IPS DF 6.9 (cell line): ENCODE measurements at places on chromosomes 2 and 18.

DNA sequence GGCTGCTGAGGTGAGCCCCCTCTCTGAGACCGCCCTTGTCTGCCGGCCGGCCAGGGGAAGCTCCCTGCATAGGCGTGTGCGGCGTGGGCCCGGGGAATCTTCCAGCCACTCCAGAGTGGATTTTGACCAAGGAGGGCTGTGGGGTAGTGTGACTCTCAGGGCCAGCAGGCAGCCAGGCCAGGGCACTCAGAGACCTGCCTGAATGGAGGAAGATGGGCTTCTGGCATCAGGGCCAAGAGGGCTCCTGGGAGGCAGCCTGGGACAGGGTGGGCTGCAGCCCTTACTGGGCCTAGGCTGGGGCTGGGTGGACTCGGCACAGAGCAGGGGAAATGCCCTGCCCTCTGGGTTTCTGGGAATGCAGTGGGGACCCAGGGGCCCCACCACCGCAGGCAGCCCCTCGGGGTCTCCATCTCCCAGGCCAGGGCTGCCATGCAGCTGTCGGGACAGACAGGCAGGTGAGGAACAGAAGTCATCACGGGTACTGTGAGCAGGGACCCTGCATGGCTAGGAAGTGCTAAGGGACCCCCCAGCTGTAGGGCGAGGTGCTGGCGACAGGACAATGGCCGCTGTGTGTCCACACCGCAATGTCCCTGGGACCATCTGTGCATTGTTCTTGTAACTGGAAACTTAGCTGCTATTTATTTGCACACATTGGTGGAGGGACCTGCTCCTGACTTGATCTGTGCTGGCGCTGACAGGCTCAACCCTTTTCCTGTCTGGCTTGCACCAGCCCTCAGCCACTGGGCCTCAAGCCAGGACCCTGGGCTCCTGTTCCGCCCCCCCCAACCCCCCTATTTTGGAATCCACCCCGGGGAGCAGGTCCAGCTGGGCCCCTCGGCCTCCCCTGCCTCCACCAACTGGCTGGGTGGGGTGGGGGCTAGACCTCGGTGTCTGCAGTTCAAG is 4.1 kb downstream of the PDCD1 start:
- no peak overlapping the region for H3K4me3 ChIP-seq
- no peak for DNase-seq
- no peaks in the 10 kb centered on the region for H3K27me3 ChIP-seq
- H3K4me1 ChIP-seq: peaks cover 8% of the 10 kb centered on the region; the same call in 1 of the 2 replicates
- no peaks in the 10 kb centered on the region; the same call in 1 of the 2 replicates for H3K36me3 ChIP-seq
- no peak overlapping the region for H3K27ac ChIP-seq

DNA sequence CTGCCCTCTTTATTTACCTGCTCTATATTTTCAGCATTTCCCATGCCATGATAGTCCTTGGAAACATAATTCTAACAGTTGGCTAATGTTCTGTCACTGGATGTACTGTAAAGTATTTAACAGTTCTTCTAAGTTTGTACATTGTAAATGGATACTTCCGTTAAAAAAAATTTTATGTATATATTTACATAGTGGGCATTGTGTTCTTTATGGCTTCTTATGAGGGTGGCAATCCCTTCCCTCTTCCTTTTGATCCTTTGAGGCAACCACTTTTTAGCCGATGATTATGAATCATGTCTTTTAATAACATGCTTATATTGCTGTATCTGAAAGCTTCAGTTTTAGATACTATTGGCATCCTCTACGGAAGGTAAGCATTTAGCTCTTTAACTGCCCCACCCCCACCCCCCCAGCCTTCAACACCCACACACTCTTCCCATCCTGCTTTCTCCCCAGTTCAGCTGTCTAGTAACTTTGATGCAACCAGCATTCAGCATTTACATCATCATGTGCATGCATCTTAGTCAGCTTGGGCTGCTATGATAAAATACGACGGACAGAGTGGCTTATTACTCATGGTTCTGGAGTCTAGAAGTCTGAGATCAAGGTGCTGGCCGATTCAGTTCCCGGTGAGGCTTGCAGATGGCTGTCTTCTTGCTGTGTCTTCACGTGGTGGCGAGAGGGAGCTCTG is 21.0 kb upstream of the EDAR start:
- H3K4me3 ChIP-seq: no peak overlapping the region
- no peak for DNase-seq
- peaks cover 2% of the 10 kb centered on the region; the same call in 1 of the 2 replicates for H3K4me1 ChIP-seq
- no peaks in the 10 kb centered on the region for H3K27me3 ChIP-seq
- no peaks in the 10 kb centered on the region for H3K36me3 ChIP-seq

DNA sequence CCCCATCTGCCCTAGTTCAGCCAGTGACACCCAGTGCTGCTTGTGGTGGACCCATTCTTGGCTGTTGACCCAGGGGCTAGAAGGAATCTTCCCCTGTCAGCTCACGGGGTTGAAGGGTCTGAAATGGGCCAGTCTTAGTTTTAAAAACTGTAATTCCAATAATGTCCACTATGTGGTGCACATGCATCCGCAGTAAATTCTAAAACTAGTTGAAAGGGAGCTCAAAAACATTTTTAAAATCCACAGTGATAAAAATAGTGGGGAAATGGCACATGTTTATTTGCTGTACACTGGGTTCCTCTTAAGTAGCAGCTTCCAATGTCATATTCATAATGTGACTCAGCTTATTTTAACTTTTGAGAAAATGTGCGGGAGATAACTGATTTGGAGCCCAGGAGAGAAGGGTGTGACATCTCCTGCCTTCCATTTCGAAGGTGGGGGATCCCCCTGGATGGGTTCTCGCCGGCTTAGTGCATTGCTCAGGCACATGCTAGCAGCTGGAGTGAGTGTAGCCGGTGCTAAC is 32.8 kb downstream of the GRHL1 start:
- no peaks in the 10 kb centered on the region for H3K4me1 ChIP-seq
- no peaks in the 10 kb centered on the region for H3K27me3 ChIP-seq
- no peak overlapping the region for H3K27ac ChIP-seq
- no peak overlapping the region for H3K4me3 ChIP-seq

DNA sequence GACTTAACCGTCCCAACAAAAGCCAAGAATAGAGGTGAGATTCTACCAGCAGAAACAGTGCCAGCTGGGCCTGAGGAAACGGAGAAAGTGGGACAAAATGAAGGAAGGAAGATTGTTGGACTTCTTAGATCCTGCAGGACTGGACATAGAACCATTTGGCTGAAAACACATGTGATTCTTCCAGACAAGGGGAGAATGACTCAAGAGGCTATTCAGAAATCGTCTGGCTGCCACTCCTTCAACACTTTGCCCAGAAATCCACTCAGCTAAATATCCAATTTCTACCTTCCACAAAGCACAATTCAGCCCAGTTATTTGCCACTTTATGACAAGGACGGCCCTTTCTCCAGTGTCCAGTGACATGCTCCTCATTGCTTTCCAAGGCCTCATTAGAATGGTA is 61.6 kb downstream of the SNORC start:
- peaks cover 23% of the 10 kb centered on the region for H3K27me3 ChIP-seq
- no peak overlapping the region for H3K27ac ChIP-seq
- no peak overlapping the region for H3K4me3 ChIP-seq
- no peak for DNase-seq

DNA sequence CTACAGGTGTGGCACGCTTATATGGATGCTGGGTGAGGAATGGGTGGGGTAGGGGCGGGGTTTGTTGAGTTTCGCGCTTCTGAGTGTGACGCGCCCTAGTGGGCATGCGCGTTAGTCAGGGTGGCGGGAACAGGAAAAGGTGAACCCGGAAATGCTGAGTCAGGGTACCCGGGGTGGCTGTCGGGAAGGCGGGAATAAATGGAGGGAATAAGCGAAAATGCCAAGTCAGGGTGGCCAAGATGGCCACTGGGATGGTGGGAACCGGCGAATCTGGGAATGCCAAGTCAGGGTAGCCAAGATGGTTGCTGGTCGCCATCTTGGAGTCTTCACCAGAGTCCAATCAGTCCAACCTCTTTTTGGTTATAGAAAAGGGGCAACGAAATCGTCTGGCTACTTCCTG is 585.0 kb downstream of the SUCLG1 start:
- DNase-seq: no peak
- peaks cover 2% of the 10 kb centered on the region; the same call in 1 of the 2 replicates for H3K36me3 ChIP-seq
- no peak overlapping the region for H3K4me3 ChIP-seq
- no peaks in the 10 kb centered on the region for H3K27me3 ChIP-seq
- H3K27ac ChIP-seq: no peak overlapping the region
- no peaks in the 10 kb centered on the region; the same call in 1 of the 2 replicates for H3K4me1 ChIP-seq

- DNase-seq: no peak
- no peaks in the 10 kb centered on the region for H3K27me3 ChIP-seq
- no peak overlapping the region for H3K27ac ChIP-seq
- no peaks in the 10 kb centered on the region; the same call in 1 of the 2 replicates for H3K4me1 ChIP-seq
- peaks cover 12% of the 10 kb centered on the region; the same call in 1 of the 2 replicates for H3K36me3 ChIP-seq
- H3K4me3 ChIP-seq: no peak overlapping the region
These were observed 50.5 kb downstream of the ZNF516 start for GRCh38 chr18:76444446-76445105.

GRCh38 chr2:38432820-38433606 is 55.9 kb upstream of the ATL2 start:
- H3K27ac ChIP-seq: no peak overlapping the region
- no peak for DNase-seq
- no peaks in the 10 kb centered on the region for H3K27me3 ChIP-seq
- H3K4me1 ChIP-seq: peaks cover 6% of the 10 kb centered on the region
- H3K4me3 ChIP-seq: no peak overlapping the region

GRCh38 chr2:15810477-15811150 is 129.7 kb upstream of the MYCN start:
- H3K36me3 ChIP-seq: no peaks in the 10 kb centered on the region
- DNase-seq: no peak
- no peak overlapping the region for H3K4me3 ChIP-seq
- H3K4me1 ChIP-seq: no peaks in the 10 kb centered on the region; the same call in 1 of the 2 replicates

- no peak for DNase-seq
- H3K27ac ChIP-seq: no peak overlapping the region
- no peaks in the 10 kb centered on the region for H3K36me3 ChIP-seq
- H3K4me3 ChIP-seq: no peak overlapping the region
- H3K4me1 ChIP-seq: peaks cover 4% of the 10 kb centered on the region
These were observed 12.2 kb upstream of the DNPEP start for GRCh38 chr2:219399716-219400478.
